Activated T-cell treated with anti-CD3 and anti-CD28 coated beads for 1 hour (primary cell): ENCODE measurements at places on chromosomes 7 and 10.

DNA sequence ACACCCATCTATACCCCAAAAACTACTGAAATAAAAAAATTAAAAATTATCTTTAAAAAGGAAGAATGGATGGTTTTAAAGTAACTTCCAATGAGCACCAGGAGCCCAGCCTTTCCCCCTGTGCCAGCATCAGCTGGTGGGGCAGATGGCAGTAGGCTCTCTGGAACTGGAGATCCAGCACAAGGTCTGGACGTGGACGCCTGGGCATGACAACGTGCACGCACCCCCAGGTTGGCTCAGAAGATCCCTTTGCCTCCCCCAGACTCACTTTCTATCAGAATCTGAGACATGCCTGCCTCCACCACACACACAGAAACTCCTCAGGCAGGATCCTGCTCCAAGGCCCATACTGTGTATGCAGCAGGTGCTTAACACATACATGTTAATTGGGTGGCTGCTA is 35.8 kb downstream of the TCERG1L start:
- DNase-seq: no peak

- no peak for DNase-seq
Observed at GRCh38 chr7:139183878-139184338, 47.1 kb upstream of the UBN2 start.

DNA sequence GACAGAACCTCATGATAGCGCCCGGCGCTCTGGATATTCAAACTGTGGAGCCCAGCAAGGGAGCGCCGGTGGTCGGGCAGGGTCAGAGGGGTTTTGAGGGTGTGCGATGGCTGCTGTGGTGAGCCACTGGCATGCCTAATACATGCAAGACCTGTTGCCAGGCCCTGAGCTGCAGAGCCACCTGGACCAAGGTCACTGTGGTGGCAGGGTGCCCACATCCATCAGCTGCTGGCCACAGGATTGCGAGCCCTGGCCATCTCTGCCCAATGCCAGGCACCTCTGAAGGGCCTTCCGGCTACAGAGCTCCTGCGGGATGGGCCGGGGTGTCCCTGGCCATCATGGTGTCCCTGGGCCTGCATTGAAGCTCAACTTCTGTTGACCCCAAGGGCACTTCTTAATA is 123.0 kb upstream of the TNRC18 start:
- DNase-seq: no peak

GRCh38 chr7:112058686-112059085 is 147.5 kb downstream of the DOCK4 start:
- DNase-seq: no peak
